ENCODE measurements at places on chromosomes 16 and 17.

- DNase-seq, result no peak
Measured at GRCh38 chr17:81302861-81303333, 7.8 kb upstream of the SLC38A10 start.

DNA sequence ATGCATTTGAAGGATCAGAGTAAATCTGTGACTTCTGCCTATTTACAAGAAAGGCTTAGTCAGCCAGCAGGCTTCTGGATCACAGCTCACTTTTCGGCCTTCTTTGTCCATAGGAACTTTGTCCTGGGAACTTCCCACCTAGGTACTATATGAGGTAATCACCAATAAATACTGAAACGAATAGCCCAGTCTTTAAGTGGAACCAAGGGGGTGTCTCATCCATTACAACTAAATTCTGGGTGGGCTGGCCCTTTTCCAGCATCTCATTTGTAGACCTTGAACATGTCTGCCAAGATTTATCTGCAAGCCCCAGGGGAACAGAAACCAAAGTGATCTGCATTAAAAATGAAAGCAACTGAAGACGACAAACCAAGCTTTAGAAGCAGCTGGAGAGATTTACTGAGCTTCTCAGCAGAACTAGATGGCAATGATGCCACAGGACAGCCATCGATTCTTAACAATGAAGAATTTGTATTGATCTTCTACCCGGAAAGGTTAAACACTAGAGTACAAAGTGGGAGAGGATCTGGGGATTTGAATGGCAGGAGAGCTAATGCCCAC lies 55.5 kb downstream of the SNX11 start:
- DNase-seq, result peak; percentile 43

DNA sequence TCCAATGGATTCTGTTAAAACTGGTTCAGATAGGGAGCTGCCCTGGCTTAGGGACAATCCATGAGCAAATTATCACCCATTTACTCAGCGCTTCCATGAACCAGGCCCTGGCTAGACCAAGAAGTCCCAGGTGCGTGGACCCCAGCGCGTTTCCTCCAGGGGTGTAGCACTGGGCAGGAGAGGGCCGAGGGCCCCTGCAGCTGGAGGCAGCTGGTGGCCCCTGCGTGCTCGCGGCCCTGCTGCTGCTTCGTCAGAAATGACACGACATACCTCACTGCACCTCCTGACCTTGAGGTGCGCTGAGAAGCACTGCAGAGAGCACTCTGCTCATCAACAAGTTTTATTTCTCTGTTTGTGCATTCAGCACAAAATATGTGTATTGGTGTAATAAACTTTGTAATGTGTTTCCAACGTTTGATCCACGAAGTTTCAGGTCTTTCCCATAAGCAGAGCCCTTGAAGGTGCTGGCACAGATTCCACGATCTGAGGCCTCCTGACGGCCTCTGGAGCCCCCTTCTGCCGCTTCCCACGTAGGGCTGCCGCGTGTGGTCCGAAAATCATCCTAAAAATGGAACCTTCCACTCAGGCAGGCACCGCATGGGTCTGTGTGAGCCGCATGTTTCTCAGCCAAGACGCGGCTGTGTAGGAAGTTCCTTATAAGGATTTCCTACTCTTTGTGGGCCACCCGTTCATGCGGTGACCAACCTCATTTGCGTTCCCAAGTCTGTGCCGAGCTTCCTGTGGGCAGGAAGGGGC lies 50.8 kb upstream of the ZCCHC14 start:
- no peak for DNase-seq

DNA sequence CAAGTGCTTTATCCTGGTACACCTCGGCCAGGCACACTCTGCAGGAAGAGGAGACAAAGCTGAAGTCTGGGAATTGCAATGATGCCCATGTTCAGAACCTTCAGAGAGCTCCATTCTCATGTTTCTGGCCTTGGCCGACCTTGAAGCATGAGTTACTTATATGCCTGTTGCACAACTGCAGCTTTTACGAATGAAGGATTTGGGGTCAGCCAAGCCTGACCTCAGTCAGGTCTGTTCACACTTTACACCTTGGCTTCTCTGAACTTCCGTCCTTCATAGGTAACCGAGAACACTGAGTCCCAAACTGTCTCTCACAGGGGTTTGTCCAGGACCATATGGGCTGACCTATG lies 66.7 kb downstream of the GTF3C1 start:
- no peak for DNase-seq

DNA sequence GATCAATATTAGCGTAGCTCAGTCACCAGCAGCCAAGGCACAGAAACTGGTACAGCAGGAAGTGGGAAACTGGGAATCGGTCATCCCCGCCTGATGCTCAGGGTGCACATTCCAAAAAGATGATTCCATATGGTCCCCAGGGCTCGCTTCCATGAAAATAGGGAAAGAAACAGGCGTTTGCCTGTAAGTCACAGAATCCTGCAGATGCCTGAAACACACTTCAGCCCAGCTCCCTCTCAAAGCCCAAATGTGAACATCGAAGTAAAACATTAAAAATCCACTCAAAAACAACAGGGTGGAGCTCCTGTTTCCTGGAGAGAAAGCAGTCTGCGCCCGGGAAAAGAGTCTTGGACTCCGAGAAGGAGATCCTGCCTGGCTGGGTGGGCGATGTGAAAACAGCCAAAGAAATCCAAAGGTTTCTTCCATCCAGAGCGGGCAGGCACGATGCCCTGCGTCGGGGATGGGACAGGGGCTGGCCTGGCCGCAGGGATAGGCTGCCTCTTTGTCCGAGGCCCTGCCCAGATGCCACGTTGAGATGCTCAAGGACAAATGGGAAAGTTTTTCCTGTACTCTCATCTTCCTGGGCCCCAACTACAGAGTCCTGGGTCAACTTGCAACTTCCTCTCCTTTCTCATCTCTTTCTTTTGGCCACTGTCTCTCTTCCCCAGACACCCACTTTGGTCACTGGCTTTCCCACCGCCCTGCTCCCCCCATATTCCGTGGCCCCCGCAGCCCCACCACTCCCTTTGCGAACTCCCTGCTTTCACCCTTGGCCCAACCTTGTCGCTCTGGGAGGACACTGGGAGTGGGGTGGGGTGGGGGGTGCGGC lies 743 bp downstream of the WIPI1 start:
- DNase-seq, result no peak

GRCh38 chr17:56681561-56682266 lies 88.2 kb downstream of the NOG start:
- DNase-seq, result no peak

- no peak for DNase-seq
Measured at GRCh38 chr16:74570412-74571301, 36.3 kb downstream of the GLG1 start.

DNA sequence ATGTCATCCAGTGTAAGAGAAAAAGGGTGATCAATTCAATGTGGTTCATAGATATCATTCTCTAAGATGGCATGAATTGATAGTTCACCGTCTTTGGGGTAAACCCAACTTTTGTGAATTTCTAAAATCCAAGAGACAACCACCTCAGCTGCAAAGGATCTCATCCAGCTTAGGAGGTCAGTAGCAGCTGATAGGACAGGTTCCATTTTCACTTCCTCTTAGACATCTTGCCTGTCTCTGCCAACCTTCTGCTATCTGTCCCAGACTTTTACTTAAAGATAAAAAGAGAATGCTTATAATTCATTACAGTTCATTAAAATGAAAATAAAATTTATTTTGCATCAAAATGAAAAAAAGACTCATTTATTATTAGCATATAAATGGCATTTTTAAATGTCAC lies 468.2 kb downstream of the XYLT1 start:
- DNase-seq, result no peak

DNA sequence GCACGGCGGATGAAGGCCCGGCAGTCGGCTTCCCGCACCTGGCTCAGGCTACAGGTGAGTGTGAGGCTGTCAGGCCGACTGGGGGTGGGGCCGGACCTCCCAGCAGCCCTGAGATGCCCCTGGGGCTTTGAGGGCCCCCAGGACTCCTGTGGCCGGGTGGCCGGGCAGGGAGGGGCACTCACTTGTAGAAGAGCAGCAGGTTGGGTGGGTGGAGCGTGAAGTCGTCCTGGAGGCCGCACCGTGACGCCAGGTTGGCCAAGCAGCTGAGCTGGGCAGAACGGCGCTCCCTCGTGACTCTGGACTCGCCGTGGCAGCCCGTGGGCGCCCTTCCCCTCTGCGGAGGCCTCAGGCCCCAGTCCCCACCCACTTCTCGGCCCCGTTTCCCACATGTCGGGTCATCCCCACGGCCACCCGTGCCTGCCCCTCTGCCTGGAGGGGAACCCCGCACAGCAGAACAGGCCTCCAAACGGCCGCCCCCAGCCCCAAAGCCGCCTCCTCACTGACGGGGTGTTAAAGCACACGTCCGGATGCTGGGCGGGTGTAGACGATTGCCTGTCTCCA lies 12.9 kb downstream of the RPUSD1 start:
- DNase-seq, result no peak

DNA sequence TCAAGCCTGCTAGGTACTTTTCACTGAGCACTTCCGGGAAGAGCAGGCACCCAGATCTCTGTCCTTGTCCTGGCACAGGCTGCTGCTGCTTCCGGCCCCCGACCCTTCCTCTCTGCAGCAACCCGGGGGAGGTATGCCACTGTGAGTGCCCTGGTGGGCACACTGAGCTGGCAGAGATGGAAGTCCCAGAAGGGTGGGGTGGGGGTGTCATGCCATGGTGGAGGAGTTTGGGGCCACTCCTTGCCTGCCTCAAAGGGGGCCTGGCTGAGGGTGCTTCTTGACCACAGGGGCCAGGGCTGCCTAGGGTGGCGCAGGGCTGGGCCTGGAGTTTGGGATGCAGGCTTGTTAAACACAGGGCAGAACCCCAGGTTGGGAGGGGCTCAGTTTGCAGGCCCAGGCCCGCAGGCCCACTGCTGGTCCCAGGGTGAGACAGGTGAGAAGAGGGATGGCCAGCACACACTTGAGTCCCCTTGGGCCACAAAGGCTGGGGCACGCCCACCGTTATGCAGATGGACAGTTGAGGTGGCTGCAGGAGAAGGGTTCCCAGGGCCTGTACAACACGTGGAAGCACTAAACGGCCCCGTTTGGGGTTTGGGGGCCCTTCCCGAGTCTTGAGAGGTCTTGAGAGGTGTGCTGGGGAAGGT lies 8.7 kb downstream of the TMEM235 start:
- no peak for DNase-seq

DNA sequence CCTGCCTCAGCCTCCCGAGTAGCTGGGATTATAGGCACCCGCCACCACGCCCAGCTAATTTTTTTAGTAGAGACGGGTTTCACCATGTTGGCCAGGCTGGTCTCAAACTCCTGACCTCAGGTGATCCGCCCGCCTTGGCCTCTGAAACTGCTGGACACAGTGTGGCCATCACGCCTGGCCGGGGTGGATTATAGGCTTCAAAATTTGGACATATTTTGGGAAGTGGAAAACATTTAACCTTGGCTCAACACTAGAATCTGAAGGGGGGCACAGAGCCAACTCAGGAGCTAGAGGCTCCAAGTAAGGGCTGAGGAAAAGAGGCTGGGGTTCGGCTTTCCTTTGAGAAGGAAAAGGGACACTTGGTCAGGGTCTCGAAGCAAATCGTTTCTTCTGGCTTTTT lies 2.2 kb upstream of the CDK5R1 start:
- DNase-seq, result no peak

DNA sequence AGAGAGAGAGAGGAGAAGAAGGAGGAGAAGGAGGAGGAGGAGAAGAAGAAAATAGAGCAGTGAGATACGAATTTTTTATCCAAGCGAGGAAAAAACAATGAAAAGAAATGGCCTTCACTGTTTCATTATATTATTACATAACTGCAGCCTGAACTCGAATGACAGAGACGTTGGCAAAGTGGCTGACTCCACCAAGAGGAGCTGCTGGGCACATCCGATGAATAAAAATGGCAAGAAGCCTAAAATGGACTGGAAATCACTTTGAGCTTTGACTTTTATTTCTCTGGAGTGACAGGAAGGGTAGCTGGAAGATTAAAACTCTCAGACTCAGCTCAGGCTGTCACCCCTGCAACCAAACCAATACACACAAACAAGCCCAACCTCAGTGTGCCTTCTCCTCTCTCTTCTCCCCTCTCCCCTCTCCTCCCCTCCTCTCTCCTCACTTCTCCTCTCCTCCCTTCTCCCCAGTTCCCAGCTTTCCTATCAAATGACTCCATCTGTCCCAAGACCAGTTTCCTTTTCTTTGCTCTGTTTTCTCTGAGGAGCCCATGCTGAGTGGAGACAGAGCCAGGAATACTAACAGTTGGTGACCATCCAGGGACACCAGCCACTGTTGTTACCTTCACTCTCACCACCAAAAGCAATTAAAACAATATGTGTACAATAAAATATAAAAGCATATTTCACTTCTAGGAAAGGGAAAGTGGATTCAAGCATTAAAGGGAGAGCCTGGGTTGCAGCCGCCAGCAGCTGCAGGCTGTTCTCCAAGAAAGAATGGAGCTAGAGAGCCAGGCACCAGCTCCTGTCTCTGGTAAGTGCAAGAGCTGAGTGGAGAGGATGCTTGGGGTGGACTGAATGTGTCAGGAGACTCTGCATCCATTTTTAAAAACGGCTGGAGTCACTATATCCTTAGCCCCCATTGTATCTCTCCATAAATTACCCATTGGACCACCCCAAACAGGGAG lies 51.2 kb downstream of the SOX9 start:
- no peak for DNase-seq

DNA sequence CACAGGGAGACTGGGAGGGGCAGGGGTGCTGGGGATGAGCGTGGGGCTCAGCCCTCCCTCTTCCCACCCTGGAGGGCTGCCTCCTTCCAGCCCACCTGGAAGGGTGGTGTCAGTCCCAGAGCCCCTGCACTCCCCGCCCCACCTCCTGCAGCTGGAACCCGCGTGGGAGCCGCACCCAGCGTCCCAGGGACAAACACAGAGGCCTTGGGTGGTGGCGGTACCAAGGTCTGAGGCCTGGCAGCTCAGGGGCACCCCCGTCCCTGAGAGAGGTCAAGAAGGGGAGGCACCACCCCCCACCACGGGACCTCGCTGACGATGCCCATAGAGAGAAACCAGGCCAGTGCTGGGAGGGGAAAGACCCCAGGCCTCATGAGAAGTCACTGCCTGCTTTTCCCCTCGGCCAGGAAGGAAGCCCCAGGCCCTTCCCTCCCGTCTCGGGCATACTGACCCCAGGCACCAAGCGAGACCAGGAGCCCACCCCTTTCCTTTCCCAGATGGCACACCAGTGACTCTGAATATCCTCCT lies 4.1 kb downstream of the HS3ST6 start:
- no peak for DNase-seq

DNA sequence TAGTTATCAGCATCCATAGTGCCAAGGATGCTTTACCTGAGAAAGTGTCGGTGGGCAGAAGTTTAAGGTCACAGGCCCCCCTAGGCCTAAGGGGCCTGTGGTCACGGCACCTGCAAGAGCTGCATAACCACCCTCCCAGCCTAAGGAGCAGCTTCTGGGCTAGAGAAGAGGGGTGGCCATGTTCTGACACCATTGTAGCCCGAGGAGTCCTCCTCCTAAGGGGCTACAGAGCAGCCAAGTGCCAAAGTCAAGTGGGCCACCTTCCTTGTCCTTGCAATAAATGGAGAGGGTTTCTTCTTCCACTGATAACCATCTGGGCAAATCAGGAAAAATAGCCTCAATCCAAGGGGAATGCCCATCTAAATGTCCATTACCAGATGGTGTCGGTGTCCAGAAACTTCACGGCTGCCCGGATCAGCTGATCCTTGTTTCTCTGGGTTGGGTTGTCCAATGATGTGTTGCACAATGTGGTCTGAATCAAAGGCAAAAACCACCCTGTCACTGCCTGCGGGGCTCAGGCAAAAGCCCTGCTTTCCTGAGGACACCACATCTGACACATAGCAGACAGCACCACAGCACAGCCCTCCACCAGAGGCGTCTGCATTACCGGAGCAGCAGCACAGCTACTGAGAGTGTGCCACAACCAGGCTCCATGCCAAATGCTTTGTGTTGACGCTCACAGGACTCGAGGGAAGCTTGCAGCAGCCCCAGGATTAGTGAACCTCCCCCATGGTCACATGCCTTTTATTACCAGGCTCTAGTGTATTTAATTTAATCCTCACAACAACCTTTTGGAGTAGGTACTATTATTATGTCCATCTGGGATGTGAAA lies 12.8 kb downstream of the ATPAF2 start:
- no peak for DNase-seq
